Calu3 (cell line): ENCODE measurements at places on chromosomes 3 and 15. TPM values are rescaled to one million over a fixed set of nuclear protein-coding genes. Genes with fewer than 3 reads are reported as not detected.

- DNase-seq: peak; percentile 8
Measured at GRCh38 chr3:180633722-180634121, 31.8 kb downstream of the TTC14 start.

GRCh38 chr3:120853416-120853815 is 54.6 kb upstream of the STXBP5L start:
- DNase-seq: no peak

The SLC6A1 gene
- total RNA-seq: not detected in 2 replicates

DNA sequence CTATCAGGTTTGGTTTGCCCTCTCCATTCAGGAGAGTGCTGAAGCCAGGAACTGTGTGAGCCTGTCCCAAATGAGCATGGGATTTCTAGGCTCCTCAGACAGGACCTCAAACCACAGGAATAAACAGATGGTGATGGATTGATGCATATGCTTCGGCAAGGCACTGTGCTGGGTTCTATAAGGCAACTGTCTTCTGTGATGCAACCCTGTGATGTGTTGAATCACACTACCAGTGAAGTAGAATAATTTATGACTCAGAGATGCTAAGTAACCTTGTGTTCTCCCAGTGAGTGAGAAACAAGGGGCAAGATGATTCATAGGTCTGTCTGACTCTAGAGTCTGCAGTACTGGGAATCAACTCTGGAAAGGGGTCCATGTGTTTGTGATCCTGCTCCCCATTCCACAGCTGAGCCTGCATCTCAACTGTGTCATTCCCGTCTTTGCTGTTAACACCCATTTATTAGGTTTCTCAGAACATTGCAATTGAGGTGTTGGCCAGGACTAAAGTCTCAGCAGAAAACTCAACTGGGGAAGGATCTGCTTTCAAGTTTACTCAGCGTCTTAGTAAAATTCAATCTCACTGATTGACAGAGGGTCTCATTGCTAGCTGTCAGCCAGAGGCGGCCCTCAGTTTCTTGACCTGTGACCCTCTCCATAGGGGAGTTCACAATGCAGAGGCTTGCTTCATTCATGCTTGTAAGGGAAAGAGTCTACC is 510.1 kb upstream of the CFAP20DC start:
- no peak for DNase-seq

The DAPK2 gene
- 1.1 and 1.5 TPM in 2 replicates for total RNA-seq

DNA sequence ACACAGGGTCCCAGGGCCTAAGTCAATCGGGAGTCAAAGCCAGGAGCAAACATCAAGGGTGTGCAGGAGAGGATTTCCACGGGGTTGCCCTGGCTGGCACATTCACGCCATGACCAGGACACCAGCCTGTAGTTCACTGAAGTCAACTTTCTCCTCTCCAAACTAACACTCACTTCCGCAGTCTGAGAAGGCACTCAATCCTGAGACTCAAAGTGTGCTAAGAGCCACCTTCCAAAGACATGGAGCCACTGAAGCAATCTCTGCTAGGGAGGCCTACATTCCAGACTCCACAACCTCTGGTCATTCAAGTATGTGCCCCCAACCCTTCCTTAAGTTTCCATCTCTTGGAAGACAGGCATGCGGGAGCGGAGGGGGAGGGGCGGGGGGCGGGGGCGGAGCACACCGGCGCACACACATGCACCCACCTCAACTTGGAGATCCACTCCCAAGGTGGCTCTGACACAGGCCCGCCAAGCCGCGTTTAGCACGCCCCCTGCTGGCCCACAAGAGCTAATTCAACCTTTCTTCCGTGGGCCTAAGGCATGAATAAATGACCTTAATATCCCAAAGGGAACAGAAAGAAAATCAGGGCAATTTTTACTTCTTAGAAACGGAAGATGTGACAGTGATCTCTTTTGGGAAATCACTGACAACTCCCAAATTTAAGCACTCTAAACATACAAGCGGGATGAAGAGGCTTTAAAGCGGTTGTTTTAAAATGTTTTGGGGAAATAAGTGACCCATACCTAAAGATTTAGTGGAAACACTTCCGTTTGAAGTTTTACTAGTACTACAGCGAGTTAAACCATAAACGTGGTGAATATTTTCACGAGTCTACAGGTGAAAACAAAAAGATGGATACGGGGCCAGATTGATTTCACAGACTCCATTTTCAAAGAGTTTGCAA is 162.5 kb upstream of the CHRNA7 start:
- peak; percentile 48 for DNase-seq

The PRSS50 gene
- total RNA-seq: not detected in 2 replicates

GRCh38 chr15:57731530-57732103 is 25.1 kb downstream of the POLR2M start:
- no peak for DNase-seq

The AGBL1 gene
- not detected in 2 replicates for total RNA-seq

GRCh38 chr3:5898106-5898505 is 710.6 kb downstream of the EDEM1 start:
- DNase-seq: no peak

- DNase-seq: no peak
Measured at GRCh38 chr3:71109241-71109976, 474.1 kb downstream of the FOXP1 start.

The GNAT1 gene
- not detected in 2 replicates for total RNA-seq

- no peak for DNase-seq
Measured at GRCh38 chr15:65336493-65337435, 32.3 kb downstream of the RNU5B-1 start.

GRCh38 chr15:29400701-29401100 is 131.1 kb upstream of the NSMCE3 start:
- DNase-seq: no peak

GRCh38 chr15:40298216-40298935 is 9.4 kb downstream of the PLCB2 start:
- no peak for DNase-seq

The CPNE9 gene
- total RNA-seq: not detected in 2 replicates

GRCh38 chr3:71857956-71858355 is 73.0 kb upstream of the PROK2 start:
- no peak for DNase-seq

The PLSCR2 gene
- total RNA-seq: 2.9 and 5.1 TPM in 2 replicates
